ENCODE measurements at places on chromosomes 12 and 14.

DNA sequence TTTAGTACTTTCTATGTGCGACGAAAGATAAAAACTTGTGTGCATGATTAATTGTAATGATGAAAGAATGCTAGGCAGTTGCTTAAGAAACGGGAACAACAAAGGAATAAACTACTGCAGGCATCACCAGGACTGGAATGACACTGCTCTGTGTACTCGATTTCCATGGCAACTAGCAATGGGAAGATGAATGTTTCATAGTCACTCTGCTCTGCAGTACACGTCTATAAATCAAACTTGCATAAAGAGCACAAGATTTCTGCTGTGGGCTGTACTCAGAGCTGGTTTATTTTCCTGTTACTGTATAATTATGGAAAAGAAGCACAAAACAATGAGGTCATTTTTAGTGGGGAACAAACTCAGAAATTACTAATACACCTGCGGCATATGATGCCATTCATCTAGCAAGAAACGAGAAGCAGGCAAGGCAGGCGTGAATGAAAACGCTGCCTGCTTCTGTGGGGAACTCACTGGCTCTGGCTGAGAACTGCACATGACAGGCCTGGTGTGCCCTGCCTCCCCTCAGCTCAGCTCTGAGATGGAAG lies 41.8 kb downstream of the EFCAB11 start:
- no peak for DNase-seq

GRCh38 chr12:124053851-124054250 lies 80.8 kb downstream of the ZNF664 start:
- no peak for DNase-seq

GRCh38 chr14:46399049-46399448 lies 252.5 kb downstream of the RPL10L start:
- no peak for DNase-seq

GRCh38 chr12:6163416-6164060 lies 36.7 kb upstream of the CD9 start:
- no peak for DNase-seq

DNA sequence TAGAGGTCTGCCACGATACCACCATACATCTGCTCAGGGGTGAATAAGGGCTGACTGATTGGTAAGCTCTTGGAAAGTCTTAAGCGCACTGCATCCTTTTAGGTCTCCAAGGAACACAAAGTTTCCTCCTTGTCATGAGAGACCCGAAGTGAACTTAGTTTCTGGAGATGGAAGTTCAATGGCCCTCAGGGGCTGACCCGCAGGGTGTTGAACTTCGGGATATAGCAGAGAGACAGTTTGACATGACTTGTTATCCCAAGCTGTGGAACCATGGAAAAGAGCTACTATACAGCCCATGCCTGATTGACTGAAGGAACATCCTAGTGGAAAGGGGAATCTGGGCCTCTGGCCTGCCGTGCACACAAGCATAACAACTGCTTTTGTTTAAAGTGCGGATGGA lies 26.9 kb upstream of the CPNE8 start:
- DNase-seq: no peak

- DNase-seq: no peak
These were observed 31.8 kb downstream of the CCDC198 start for GRCh38 chr14:57461777-57462320.

- DNase-seq: no peak
These were observed 66.4 kb upstream of the DCN start for GRCh38 chr12:91249054-91249453.

DNA sequence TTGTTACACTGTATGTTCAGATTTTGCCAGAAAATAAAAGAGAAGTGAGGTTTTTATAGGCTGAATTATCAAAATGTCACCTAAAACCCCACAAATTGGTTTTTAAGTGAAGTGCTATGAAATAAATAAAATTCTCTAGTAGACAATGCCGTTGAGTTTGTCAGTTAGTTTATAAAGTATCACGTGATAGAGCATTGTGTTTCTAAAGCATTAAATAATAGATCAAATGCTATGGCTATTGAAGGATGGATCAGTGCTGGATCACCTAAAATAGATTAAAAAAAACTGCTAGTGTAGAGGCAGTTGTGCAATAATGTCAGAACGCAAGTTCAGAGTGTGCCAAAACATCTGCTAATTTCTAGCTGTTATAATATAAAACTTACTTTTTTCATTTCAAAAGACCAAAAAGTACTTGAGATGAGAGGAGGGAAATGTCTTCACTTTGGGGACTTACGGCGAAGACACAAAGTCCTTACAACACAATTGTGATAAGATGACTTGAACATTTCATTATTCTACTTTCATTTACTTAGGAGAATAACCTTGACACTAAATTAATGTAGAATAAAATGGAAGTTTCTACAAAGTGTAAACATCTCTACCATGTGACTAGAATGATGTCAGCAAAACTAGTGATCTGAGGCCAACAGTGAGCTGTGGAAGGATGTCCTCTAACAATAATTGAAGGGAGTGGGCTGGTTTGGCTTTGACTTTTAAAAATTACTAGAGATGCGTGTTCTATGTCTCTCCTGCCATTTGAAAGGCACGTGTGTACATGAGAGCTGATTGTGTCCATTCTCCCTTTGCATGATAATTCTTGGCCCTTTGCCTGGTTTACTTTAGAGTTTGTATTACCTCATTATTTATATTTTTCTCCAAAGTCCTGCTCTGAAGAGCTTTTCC lies 154.4 kb upstream of the PDE3A start:
- no peak for DNase-seq

- no peak for DNase-seq
These were observed 53.8 kb downstream of the CALM1 start for GRCh38 chr14:90450667-90451066.

DNA sequence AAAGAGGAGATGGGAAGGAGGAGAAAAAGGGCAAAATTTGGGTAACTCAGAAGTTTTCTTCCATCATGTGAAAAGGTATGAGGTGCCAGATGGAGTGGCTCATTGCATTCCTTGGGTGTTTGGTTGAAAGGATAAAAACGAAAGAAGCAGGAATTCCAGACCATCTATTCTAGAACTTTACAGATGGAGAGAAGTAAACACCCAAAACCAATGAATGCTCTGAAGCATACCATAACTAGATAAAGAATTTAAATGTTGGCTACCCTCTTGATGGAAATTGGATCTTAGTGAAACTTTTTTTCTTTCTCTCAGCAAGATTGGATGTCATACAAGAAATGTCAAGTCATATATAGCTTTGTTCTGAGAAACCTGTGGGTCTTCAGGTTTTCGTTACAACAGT lies 175.6 kb upstream of the FAR2 start:
- DNase-seq: no peak

- DNase-seq: no peak
These were observed 22.2 kb upstream of the GPR132 start for GRCh38 chr14:105087308-105087962.

DNA sequence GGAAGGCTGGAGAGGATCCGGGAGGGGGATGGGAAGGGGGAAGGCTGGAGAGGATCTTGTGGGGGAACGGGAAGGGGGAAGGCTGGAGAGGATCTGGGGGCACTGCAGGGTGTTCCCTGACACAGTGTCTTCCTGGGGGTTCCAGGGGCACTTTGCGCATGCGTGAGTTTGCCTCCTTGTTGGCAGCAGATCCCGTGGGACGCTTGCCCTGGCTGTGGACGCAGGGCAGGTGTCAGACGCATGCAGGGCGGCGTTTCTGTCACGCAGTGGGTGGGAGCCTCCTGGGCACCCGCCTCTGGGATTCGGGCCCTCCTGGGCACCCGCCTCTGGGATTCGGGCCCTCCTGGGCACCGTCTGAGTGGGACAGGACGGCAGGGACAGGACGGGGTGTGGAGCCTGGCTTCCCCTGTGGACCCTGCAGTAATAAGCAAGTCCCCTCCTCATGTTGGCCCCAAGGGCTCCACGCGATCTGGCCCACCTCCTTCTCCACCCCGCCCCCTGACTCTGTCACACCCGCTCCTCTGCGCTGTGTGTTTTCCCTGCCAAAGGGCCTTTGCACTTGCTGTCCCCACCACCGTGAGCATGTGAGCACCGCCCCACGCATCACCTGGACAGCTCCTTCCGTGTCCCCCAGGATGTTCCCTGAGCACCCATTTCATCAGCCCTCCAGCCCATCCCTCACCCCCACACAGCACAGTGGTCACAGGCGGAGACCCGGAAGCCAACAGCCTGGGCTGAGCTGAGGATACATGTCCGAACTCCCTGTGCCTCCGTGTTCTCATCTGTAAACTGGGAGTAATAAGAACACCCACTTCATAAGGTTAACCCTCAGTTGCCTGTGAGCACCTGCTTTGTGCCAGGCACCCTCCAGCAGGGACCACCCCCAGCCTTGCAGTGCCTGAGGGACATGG lies 4.4 kb downstream of the MMP17 start:
- DNase-seq: no peak

DNA sequence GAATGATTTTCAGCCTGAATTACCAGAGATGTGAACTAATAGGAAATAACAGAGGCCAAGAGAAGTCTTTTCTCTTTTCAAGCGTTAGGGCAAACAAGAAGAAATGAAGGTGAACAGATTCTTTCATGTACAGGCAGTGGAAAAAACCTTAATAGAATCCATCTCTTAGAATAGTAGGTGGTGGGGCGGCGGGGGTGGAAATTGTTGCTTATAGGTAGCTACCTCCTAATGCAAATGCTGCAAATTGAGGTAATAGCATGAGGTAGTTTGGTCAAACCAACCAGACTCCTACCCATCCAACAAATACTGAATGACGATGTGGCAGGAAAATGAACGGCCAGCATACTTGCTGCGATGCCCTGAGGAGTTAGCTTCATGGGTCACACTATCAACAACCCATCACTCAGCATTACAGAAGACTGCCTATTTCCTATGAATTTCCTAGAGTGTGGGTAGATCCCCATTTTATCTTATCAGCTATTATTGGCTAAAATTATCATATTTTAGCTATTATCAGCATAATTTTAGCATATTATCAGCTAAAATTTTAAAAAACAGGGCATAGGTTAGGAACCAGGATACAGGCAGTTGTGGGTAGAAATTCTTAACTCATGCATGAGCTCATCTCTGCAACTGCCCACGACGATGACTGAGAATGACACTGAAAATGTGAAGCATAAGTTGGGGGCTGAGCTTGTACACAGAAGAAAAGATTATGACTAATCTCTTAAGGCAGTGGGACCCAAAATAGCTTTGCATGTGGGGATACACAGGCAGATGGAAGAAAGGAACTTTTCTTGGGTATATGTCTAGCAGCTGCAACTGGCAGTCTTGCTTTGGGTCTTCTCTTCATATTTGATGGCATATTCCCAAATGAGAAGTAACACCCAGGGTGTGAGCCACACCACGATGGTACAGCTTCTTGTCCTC lies 68.7 kb downstream of the NIN start:
- no peak for DNase-seq

DNA sequence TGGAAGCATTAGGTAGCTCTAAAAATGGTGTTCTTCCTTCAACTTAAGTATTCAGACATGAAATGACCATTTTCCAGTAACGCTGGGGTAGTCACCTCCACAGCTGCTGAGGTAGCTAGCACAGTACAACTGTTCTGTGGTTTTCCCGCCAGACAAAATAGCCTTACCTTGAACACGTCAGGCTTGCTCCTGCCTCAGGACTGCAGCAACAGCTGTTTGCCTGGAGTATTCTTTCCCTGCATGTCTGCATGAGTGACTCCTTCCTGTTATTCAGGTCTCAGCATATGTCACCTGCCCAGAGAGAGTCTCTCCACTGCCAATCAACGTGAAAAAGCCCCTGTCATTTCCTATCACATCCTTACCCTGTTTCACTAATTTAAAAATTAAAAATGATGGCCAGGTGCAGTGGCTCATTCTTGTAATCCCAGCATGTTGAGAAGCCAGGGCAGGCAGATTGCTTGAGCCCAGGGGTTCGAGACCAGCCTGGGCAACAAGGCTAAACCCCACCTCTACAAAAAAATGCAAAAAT lies 37.9 kb downstream of the WDR89 start:
- DNase-seq: no peak

DNA sequence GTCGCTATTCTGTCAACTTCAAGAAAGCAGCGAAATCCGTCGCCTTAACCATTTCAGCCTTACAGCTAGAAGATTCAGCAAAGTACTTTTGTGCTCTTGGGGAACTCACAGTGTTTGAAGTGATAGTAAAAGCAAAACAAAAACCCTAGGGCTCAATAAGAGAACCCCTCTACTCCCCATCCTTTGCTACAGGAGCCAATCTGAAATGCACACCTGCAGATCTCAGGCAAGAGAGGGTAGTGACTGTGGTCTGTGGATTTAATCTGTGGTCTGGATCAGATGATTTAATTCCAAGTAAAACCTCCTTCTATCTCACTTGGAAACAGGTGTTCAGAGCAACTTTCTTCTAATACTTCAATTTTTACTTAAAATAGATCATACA lies 422.9 kb upstream of the OR4E1 start:
- no peak for DNase-seq

DNA sequence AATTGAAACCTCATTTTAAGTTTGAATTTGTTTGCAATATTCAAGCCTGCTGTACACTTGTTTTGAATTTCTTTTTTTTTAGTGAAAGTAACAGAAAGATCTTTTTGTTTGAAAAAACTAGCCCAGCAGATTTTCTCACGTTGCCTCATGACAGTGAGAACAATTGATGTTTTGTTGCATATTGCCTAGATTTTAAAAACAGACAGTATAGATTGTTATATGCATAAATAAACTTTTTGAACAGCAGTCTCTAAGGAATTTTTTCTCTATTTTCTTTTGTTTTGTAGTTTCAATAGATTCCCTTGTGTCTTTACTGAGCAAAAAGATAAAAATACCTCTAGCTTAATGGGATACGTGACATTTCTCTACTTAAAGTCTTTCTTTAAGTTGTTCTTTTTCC lies 15.4 kb downstream of the OR6C6 start:
- no peak for DNase-seq

DNA sequence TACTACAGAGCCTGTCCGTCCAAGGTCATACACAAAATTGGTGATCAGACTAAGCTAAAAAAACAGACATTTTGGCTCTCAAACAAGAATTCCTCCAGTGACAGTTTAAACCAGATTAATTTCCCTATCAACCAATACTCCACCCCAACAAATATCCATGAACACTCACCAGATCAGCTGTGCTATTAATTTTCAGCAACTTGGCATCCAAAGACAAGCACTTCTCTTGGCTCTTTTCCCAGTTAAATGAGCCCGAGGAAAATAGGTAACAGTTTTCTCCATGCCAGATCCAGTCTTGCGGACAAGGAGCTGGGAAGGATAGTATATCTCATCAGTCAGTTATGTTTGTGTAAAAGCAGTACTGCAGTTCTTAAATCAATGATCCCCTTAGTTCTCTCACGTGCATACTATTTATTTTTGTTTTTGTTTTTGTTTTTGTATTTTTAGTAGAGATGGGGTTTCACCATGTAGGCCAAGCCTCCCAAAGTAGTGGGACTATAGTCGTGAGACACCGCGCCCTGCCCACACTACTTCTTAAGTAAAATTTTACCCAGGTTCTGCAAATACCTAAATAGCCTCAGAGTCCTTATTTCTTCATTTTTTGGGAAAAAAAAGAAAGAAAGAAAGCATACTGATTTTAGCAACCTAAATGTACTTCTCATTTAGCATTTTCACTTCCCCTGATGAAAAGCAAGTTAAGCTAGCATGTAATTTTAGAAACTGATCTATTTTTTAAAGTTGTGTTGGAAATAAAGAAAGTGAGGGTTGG lies 11.1 kb downstream of the OLR1 start:
- no peak for DNase-seq
